Stimulated activated CD8-positive, alpha-beta memory T cell treated with anti-CD3 and anti-CD28 coated beads, Interleukin-15, amount 100 ng/mL, for 48 hours (primary cell): ENCODE measurements at places on chromosomes 16 and 17.
A peak's percentile ranks its signal among the peaks of the same experiment; 100 is the strongest.

DNA sequence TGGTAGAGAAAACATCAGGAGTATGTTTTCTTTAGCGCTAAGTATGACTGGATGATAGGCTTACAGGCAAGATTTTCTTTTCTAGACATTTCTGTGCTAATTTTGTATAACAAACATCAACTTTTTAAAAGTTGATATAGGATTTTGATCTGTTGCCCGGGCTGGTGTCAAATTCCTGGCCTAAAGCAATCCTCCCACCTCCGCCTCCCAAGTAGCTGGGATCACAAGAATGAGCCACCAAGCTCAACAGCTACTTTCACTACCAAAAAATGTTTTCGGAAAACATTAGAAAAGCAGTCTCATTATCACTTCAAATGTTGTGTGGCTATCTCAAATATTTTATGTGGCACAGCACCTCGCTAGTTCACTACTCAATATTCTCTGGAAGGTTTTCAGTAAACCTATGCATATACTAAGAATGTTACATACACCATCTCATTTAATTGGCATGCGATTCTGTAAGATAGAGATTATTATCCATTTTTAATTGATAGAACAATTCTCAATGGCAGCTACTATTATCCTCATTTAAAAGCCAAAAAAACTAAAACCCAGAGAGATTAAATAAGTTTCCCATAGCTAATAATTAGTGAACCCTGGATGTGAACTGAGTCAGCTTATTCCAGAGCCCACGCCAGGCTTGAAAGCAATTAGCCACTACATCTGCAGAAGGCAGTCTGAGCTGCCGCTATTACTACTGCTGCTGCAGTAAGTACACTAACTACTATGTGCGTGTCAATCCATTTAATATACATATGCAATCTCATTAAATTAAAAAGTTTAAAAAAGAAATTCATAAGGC is 41.7 kb downstream of the CREBBP start:
- DNase-seq = no peak

- DNase-seq = no peak
Measured at GRCh38 chr16:68378436-68379415, 67.9 kb downstream of the PRMT7 start.

DNA sequence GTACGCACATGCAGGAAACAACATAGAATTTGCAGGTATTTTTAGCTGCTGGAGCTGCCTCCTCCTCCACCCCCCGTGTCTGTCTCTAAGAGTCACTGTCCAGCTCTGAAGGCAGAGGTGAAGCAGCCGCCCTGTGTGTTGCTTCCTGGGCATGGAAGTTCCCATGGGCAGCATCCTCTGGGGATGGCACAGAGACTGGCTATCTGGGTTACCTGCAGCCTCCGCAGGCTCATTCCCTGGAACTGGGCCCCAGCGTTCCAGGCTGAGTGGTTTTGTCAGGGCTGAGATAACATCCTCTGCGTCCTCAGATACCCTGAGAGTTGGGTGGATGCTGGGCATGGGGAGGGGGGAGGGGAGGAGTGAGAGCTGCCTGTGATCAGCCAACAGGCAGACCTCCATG is 41.5 kb upstream of the MRTFB start:
- no peak for DNase-seq

DNA sequence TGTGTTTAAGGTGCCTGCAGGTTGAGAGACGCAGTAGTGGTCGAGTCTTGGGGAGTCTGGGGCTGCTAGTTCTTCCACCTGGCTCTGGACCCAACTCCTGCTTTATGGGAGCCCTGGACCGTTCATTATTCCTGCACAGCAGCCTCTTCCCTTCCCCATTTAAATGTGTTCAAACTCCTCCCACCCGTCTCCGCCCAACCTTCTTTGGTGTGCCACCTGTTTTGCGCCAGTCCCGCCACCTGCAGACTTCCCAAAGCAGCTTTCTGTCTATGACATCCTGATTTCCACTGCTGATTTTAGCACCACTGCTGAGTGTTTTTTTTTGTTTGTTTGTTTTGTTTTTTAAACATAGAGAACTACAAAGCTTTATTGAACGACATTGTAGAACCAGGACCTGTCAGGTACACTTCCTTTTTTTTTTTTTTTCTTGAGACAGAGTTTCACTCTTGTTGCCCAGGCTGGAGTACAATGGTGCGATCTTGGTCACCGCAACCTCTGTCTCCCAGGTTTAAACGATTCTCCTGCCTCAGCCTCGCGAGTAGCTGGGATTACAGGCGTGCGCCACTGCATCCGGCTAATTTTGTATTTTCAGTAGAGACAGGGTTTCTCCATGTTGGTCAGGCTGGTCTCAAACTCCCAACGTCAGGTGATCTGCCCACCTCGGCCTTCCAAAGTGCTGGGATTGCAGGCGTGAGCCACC is 12.8 kb downstream of the ADORA2B start:
- no peak for DNase-seq

- DNase-seq = no peak
Measured at GRCh38 chr16:55566432-55567175, at the start of gene CAPNS2. Gene CAPNS2 (plus strand): TSS chr16:55566684. CDS start chr16:55566757, 73 bp downstream.

DNA sequence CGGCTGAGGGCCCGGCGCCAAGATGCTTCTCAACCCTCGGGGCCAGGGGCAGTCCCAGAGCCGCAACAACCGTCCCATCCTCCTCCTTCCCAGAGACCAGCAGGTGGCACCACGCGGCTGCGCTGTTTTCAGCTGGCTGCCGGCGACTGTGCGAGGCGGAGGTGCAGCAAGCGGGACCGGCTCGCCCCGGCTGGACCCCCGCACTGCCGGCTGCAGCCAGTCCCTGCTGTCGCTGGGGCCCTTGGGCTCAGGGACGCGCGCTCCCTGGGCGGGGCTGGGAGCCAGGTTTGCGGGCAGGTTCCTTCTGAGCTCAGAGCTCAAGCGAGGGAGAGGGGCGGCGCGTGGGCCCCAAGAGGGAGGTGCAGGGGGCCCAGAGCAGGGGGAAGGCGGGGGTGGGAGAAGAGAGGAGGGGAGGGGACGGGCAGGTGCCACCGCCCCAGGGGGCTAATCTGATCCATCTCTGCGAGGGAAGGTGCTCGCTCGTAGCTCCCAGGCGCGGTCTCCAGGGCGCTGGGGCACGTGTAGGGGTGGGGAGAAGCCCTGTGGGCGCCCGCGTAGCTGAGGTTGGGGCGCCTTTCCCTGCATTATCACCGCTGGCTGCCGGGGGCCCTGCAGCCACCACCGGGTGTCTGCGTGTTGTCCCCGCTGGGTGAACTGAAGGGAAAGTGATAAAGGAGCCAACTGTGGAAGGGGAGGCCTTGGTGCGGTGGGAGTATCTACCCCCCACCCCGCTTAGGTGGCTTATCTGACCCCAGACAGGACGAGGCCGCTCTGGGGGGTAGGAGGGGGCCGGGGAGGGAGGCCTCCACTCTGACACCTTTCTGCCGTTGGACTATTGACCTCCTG is 24.2 kb downstream of the STAT5A start:
- peak; percentile 76 for DNase-seq

DNA sequence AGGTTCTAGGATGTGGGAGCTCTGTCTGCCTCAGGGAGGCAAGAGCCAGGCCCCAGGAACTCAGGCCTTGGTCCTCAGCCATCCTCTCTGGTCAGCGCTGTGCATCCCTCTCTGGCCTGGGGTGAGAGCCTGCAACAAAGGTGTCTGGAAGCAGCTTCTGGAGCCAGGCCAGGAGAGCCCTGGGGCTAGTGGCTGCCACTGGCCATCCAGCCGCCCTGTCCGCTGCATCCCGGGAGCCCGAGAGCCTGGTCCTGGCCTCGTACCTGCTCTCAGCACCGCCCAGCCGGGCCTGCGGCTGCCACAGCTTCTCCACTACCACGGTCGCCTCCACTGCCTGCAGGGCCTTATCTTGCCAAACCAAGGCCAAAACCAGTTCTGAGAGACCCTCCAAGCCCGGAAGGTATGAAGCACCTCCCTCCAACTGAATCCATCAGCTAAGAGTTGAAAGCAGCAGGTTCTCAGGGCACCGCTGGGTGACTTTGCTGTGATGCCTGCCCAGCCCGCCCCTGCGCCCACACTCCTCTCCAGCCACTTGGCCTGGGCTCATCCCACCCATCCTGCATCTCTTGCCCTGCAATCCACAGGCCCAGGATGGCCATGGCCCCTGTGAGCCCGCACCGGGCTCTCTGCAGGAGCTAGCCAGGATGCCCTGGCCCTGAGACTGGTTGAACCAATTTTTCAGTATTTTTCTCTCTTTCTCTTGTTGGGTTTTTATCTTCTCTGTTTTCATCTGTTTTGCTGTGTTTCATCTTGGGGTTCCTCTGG is 85.7 kb downstream of the AMFR start:
- no peak for DNase-seq

GRCh38 chr17:1039123-1039507 is 42.2 kb downstream of the TIMM22 start:
- DNase-seq = no peak

DNA sequence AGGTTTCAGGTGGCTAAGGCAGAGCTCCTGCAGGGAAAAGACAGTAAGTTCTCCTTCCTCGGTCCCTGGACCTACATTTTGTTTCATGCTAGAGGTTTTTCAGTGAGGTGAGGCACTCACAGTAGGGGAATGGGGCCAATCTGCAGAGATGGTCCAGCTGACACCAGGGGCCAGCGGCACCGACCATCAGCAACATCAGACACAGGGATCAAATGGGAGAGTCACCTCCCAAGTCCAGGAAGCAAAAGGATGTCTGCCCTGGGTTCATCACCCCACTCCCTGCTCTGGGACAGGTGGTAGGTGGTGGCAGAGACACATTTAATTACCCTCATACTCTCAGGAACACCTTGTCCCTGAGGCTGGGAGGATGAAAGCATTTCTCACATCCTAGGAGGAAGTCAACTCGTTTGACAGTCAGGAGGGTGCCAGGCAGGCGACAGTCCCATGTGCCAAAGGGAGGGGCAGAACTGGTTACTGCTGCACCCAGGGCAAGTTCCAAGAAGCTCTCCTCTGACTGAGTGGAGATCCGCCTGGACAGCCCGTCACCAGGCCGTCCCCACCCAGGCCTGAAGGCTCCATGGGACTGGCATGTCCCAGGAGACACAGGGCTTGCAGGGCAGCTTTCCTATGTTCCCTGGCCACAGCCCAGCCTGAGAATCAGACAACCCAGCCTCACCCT is 19.2 kb downstream of the ATP6V0D1 start:
- no peak for DNase-seq

DNA sequence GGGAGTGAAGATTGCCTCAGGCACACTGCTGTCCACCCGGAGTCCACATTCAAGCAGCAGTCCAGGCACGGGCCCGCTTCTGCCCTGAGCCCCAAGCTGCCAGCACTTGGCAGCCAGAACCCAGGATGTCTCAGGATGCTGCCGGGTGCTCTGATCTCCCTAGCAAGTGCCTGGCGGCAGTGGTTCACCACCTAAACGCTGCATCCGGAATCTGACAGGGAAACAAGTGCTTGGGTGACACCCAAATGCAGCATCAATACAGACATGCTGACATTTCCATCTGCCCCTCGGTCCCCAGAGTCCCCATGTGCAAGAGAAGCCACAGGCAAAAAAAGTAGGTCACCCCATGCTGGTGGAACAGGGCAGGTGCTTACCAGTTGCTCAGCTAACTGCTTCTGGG is 197.1 kb upstream of the RPL38 start:
- DNase-seq = no peak

DNA sequence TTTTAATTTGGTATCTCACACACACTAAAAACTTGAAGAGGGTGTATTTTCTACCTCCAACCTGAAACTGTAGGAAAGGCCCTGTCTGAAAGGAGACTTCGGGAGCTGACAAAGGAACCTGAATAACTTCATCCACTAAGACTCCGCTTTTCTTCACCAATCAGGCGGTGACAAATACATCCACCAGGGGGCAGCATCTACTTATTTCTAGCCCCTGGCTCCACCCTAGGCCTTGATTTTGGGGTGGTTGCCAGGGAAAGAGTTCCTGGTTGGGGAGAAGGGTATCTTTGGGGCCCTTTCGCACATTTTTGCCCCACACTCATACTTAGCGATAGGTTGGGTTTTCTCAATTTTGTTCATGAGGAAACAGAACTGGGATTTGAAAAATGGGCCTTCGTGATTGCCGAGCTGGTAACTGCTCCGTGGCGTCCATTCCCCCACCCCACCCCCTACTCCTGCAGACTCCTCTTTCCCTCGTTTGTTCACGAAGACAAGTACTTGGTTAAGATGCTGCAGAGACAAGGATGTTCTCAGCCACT is 4.8 kb upstream of the ARL4D start:
- peak; percentile 72 for DNase-seq

GRCh38 chr16:83348991-83349390 is 458.8 kb upstream of the HSBP1 start:
- no peak for DNase-seq

GRCh38 chr17:43021741-43022512 is at the start of gene VAT1:
Gene VAT1 (minus strand): TSS chr17:43022385. CDS start chr17:43022322, 63 bp downstream.
- peak; percentile 50 for DNase-seq

DNA sequence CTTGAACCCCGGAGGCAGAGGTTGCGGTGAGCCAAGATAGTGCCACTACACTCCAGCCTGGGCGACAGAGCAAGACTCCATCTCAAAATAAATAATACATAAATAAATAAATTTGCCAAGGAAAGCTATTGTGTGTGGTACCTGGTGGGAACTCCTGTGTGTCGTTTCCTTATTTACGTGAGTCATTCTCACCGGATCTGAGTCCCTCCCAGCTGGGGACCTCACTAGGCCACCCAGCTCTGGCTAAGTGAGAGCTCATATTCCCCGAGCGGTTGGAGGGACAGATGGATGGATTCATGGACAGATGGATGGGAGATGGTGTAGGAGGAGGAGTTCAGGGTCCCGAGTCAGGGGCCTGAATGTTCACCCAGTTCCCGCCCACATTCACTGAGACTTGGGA is 22.9 kb upstream of the C1QL1 start:
- DNase-seq = no peak

DNA sequence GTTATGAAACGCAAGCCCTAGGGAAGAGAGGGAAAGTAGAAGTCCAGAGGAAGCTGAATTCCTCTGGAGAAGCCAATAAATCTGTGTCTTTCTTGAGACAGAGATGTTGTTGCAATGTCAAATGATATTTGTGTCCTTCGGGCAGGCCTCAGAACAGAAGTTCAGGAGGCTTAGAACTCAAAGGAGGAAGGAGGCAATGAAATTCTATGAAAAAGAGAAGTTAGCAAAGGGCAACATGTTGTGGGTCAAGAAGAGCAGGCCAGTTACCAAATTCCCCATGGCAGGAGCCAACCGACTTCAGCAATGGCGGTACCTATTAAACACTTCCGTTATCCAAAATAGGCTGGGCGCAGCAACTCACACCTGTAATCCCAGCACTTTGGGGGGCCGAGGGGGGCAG is 109.0 kb upstream of the DHX40 start:
- DNase-seq = no peak

DNA sequence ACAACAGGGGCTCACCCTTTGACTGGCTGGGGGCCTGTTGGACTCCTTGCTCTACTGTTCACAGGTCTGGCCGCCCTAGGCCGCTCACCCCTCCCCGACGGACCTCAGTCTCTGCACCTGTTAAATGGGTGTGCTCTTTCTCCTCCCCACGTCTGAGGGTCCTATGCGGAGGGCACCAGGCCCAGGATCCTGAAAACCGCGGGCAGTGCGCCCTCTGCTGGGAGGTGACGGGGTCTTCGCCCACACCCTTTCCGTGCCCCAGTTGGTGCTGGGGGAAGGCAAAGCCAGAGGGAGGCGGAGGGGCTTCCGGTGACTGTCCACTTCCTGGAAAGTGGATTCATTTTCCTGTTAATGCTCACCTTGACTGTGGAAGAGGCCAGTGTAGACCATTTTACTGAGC is 1010.9 kb downstream of the KCNJ18 start:
- DNase-seq = no peak
